ENCODE measurements at places on chromosomes 2 and 18.

GRCh38 chr2:162090109-162090508, 16.1 kb upstream of the DPP4 start:
- DNase-seq: peak; percentile 23

GRCh38 chr2:107088156-107088555, 202.2 kb upstream of the ST6GAL2 start:
- DNase-seq: no peak

- DNase-seq: no peak
Observed at GRCh38 chr18:44758861-44759631, 78.4 kb downstream of the SETBP1 start.

DNA sequence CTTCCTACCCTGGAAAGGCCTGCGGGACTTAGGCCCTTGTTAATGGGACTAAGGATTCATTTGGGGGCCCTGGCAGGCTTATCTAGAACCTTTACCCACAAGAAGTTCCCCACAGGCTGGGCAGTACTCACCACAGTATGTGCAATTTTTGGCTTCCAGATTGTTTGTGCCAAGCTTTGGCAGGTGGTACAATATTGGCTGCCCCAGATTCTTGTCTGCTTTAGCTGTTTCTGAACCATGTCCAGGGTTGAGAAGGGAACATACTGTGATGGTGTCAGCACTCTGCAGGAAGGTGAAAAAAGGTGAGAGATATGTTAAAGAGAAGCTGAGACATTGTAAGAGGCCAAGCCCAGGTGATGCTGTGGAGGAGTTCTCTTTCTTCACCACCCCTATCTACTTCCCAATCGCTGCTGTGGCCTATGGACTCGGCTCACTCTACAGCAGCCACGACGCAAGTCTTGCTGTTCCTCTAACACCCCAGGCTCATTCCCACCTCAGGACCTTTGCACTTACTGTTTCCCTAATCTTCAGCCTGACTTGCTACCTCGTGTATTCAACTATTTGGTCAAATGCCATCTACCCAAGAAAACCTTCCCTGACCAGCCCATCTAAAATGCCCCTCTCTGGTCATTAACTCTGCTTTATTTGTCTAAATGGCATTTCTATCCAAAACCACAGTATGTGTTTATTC, 9.2 kb downstream of the SLC4A5 start:
- no peak for DNase-seq

Data from HT1080 (cell line).